ENCODE measurements at places on chromosomes 2 and 18.

DNA sequence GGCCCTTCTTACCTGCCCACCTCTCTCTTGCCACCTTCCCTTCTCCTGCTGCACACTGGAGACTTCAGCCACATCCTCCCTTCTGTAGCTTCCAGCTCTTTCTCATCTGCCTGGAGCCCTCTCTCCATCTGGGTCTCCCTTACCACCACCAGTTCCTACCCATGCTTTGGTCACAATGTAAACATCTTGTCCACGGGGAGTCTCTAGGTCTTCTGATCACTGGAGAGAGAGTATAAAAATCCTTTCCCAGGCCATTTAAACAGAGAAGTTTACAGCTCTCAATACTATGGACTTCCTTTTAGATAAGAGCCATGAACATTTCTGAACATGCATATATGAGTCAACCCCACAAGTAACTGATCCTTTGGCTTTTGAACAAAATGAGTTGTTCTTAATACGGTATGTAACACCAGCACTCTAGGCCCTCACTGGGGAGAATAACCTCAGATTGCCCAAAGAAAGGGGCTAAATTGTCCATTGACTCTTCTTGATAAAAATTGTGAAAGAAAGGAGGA lies 5.8 kb downstream of the ARHGAP25 start:
- DNase-seq: no peak

GRCh38 chr2:240236217-240237111 lies 96.0 kb upstream of the OTOS start:
- DNase-seq: no peak

DNA sequence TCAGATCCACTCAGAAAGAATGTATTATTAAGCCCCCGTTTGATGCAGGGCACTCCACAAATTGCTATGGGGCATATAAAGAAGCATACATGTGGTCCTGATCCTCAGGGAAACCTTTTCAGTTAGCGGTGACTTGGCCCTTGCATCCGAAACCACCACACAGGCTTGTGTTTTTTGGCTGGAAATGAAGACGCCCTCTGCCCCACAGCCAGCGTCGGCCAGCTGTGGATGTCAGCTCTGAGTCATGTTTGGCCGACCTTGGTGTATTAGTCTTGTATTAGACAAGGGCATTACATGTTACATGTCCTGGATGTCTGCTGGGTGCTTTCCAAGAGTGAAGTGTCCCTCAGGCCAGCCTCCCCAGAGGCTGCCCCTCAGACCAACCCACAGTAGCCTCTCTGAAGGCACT lies 107.6 kb upstream of the MAP3K20 start:
- peak; percentile 60 for DNase-seq

- DNase-seq: no peak
These were observed 78.8 kb downstream of the FHOD3 start for GRCh38 chr18:36376361-36376760.

DNA sequence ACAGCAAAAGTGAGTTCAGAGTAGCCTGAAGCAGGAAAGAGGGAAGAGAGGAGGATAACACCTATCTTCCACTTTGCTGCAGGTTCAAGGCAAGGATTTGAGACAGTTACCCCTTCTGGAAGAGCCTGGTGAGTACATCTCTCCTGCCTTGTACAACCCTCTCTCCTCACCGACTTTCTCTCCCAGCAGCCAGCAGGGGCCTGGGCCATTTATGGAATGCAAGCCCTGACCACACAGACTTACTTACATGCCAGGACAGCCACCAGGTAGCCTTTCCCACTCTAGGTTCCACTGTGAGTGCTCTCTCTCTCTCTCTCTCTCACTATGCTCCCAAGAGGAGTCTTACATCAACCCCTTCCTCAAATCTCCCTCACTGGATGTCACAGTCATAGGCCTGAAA lies 57.0 kb downstream of the BCL11A start:
- no peak for DNase-seq

GRCh38 chr2:40123326-40123725 lies 328.6 kb downstream of the SLC8A1 start:
- DNase-seq: no peak

GRCh38 chr2:132824716-132825115 lies 154.7 kb upstream of the LYPD1 start:
- DNase-seq: no peak

GRCh38 chr18:43396266-43396665 lies 119.0 kb upstream of the SYT4 start:
- no peak for DNase-seq

- no peak for DNase-seq
These were observed 1.4 kb downstream of the C2orf81 start for GRCh38 chr2:74420006-74420405.

- DNase-seq: no peak
These were observed 36.8 kb upstream of the SEMA4C start for GRCh38 chr2:96906729-96907114.

DNA sequence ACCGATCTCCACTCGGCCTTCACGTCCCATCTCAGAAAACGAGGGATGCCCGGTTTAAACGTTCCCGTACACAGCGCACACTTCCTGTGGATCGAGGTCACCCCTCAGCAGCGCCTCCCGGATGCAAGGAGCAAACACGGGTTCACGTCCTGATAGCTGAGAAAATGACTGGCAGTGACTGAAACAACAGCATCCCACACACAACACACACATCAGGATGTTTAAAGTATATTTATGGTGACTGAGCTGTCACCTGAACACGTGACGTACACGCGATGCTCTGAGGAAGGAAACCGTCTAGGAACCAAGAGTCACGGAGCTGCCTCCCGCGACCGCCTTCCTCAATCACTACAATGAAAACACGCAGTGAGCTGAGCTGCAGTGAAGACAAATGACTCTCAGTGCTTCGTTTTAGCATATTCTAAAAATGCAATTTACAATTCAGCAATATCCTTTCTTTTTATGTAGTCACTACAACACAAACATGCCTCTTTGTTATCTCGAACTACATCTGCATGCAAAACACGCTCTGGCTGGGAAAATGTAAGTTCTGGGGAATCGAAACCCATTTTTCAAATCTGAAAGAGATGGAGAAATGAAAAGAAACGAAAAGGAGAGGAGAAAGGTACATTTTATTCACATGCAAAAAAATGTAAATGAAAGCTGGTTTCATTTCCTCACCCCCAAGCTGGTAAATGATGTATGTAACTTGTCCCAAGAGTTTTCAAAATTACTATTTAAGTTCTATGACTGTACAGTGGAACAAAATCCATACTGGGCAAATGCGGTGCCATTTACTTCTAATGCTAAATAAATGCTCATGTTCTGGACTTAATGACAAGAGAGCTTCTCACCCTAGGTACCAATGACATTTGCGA lies 19.8 kb downstream of the HDAC4 start:
- peak; percentile 36 for DNase-seq

GRCh38 chr18:47168913-47169312 lies 7.3 kb downstream of the IER3IP1 start:
- no peak for DNase-seq

GRCh38 chr18:74356959-74357358 lies 41.3 kb downstream of the C18orf63 start:
- DNase-seq: no peak

DNA sequence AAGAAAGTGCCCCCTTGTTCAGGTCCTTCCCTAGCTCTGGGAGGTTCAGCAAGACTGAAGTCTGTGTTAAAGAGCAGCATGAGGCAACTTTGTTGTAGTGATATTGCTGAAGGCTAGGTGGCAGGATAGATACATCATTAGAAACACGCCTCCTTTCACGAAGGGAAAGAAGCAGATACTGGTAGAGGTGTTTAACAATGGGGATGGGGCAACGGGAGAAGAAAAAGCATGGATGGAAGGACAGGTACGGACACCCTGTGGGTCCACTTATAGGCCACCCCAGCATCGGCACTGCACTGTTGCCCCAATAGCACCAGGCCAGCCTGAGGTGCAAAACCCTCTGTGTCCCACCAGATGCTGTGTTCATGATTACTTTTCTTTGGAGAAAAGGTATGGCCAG lies 3.5 kb upstream of the IGFBP5 start:
- DNase-seq: peak; percentile 20

Measured in glomerular endothelial cell (primary cell).